T-cell (primary cell): ENCODE measurements at places on chromosomes 4 and X.

DNA sequence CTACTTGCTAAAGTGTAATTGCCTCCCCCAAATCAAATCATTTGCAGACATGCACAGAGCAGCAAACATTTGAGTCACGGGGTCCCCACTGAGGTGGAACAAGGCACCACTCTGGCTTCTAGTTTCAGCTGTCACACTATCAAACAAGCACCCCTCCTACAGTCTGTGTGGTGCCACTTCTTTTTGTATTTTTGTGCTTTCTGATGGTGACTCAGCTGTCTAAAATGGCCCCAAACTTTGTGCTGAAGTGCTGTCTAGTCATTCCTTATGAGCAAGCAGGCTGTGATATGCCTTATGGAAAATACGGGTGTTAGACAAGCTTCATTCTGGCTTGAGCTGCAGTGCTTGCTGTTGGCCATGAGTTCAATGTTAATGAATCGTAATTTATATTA, 15.4 kb downstream of the IGFBP7 start:
- DNase-seq: no peak

DNA sequence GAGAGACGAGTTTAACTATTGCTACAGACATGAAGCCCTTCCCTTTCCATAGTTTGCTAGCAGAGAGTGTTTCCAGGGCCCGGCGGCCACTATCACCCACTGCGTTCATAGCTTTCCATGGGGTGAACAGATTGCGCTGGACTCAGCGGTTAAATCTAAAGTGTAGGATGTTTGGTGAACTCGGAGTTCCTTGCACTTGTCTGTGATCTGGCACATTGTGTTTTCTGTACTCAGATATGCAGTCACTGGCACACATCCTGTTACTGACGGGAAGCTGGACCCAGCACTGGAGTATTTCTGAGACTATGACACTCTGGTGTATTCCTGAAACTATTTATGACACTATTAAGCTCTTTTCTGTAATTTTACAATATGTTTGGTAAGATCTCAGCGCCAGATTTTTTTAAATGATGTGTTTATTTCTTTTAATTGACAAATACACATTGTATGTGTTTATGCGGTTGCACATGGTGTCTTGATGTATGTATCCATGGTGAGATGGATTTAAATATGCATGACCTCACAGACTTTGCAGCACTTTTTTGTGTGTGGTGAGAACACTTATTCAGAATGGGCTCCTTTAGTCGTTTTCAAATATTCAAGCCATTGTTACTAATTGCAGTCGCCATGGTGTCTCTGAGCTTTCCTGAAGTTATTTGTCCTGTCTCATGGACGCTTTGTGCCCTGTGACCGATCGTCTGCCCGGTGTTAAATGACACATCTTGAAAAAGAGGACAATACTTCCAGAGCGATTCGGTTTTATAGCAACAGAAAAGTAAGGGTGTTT, 14.1 kb downstream of the CD99 start:
- DNase-seq: no peak

DNA sequence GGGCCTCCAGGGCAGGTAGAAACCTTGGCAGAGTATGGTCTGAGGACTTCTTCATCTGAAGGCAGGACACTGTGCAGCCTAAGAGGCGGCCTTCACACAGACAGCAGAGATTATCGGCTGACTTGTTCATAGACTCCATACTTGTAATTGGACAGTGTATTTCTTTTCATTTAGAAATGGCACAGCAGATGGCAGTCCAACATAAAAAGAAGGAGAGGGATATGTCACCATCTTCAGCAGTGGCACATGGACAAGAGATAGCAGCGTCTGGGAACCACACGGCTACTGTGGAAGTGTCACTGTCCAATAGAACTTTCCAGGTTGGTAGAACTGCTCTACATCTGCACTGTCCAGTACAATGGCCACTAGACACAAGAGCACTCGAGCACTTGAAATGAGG, 21.7 kb upstream of the GEMIN8 start:
- no peak for DNase-seq

- no peak for DNase-seq
Measured at GRCh38 chr4:177681902-177682301, 239.7 kb upstream of the AGA start.

DNA sequence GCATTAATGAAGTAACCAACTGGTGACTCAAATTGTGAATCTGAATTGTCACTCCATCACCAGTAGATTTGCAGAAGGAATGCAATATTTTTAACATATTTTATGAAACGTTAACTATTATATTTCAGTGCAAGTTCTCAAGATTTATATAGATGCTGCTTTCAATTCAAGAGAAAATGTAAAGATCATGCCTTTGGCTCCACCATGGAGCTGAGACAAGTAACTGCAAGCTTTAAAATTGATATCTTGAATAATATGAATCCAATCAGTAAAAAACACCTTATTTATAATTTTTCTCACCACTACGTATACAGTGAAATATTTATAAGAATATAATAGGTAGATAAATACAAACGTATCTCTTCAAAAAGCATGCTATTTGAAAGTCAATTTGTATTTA, 27.8 kb upstream of the GALNTL6 start:
- DNase-seq: no peak

GRCh38 chr4:24770667-24771066, 24.7 kb upstream of the SOD3 start:
- DNase-seq: no peak

DNA sequence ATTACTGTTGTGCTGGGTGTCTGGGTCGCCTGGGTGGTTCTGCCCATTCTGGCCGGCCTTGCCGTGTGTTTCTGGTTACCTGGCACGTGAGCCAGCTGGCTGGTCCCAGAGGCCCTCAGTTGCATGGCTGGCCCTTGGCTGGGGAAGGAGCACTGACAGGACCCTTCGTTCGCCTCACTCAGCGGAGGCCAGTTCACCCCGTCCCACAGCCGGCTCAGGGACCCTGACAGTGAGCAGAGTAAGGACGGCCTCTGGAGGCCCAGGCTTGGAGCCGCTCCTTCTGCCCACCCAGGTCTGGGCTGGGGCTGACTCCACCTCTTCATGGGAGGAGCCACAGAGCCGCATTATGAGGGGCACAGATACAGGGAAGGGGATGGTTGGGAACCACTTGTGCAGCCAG, 20.3 kb upstream of the HGFAC start:
- no peak for DNase-seq

DNA sequence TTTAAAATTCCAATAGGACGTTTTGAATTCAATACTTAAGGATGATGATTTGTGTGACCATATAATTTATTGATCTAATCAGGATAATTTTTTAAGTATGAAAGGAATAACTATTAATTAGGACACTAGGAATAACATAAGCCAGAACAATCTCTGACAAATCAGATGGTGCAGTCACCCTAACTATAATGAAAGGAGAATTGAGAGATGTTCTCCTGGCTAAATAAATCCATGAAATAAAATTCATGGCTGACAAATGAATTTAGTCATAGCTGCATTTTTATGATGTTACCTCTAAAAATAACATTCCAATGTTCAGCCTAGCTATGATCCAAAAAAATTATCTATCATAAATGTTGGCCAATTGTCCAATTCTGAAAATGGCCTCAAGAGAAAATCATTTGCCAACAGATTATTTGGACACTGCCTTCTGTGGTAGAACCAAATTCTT, 190.6 kb upstream of the NEIL3 start:
- DNase-seq: no peak

DNA sequence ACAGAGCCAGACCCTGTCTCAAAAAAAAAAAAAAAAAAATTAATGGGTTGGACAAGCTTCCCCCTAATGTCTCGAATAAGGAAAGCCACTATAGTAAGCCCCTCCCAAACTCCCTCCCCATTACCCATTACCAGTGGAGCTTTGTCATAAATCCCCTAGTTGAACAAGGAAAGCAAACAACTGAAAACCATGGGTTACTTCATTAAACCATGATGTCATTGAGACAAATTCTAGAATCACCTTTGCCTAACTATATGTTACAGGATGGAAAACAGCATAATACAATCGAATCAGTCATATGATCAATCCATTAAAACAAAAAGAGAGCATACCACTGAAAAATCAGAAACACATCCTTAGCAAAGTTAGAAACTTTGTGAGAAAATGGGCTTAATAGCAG, 8.2 kb downstream of the ARAP2 start:
- no peak for DNase-seq

- no peak for DNase-seq
Measured at GRCh38 chr4:21046141-21046540, 345.9 kb downstream of the PACRGL start.

DNA sequence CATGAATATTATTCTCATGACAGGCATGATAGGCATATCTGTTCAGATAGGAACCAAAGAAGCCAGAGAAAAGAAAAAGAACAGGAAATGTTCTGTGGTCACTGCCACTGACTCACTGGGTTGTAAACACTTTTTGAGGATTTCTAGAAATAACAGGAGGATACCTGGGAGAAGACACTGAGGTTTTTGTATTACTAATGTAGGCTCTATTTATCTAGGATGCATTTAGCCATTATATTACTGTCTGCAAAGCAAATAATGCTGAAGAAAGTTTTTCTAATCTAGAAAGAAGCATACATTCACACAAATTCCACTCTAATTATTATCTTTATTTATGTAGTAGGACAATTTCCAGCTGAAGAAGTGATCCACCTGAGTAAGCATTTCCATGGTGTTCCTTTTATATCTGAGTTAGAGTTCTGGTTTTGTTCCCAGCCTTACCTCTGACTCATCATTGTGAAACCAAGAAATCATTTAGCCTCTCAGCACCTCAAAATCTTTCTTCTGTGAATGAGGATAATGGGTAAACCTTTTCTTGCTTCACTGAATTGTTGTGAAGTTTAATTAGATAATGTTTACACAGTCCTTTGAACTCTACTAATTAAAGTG, 40.2 kb upstream of the EPGN start:
- DNase-seq: no peak

DNA sequence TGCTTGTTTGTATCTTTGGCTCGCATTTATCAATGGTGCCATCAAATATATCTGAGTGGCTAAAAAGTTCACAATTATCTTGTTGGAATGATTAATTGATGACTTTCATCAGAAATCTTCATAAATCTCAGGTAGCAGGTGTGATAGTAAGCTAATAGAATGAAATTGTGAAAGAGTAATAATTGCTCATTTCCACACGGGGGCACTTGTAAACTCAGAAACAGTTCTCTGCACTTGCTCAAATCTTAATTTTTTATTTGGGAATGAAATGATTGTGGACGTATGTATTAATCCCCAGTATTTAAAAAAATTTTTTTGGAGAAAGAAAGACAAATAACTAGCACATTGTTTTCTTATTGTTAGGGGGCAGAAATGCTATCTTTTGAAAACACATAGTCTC, 132.8 kb downstream of the DTHD1 start:
- DNase-seq: no peak
